ENCODE measurements at places on chromosomes 12 and 14.

DNA sequence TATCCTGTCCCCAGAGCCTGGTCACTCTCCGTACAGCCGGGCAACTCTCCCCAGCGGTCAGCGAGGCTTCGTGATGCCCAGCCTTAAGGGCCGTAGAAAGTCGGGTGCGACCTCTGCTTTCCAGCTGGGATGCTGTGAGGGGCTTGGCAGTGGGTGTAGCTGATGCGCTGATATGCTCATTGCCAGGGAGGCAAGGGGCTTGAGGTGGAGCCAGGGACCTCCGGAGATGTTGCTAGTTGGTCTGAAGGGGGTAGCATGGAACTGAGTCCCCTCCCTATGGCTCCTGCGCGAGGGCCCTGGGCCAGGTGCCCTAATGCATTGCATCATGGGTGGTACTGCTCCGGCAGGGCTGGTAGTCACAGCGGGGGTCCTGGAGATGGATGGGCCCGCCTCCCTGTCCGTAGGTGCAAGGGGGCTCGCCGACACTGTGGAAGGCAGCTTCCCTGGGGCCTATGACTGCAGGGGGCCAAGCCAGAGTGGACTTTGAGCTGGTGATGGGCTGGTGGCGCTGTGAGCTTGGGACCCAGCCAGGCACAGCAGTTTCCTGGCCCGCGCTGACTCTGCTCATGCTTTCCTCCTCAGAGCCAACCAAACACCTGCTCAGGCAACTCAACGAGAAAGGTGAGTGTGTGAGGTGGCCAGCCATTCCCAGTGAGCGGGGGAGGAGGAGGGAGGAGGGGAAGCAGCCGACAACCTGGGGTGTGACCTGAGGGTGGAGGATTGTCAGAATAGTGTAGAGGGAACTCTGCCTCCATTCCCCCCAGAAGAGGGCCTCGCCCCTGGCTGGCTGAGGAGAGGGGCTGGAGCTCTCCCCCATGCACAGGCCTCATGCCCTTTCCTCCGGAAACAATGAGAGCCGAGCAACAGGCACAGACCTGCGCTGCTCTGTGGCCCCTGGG, 32.3 kb downstream of the PLEKHG3 start:
- DNase-seq = no peak

DNA sequence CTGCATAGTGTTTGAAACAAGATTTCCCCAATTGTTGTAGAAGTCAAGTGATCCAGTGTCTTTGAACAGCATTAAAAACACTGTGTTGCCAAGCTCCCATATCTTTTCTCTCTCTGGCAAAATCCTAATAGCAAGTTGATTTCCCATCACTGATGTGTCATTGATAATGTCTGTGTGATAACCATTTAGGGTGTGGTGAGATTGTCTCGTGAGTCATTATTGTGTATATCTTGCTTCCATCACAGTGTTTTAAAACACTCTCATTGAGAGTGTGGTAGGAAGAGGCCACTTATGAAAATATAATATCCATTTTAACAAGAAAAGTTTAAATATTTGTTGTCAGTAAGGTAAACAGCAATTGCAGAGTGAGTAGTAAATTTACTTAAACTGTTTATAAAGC, 74.7 kb downstream of the PRORP start:
- DNase-seq = no peak

DNA sequence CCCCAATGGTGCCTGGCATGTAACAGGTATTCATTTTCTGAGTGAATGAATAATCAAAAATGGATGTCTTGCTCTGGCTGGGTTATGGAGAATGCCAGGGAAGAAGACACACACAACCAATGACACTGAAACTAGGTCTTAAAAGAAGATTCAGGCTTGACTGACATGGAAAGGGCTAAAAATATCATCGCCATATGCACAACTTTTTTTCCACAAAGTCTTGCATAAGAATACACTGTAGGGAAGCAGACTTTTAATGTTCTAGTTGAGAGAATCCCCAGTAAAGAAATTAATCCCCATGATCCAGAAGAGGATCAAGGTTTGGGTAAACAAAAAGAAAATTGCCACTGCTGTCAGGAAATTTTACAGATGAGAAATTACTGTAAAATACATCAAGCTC, 116.4 kb downstream of the SLC2A13 start:
- DNase-seq = no peak

DNA sequence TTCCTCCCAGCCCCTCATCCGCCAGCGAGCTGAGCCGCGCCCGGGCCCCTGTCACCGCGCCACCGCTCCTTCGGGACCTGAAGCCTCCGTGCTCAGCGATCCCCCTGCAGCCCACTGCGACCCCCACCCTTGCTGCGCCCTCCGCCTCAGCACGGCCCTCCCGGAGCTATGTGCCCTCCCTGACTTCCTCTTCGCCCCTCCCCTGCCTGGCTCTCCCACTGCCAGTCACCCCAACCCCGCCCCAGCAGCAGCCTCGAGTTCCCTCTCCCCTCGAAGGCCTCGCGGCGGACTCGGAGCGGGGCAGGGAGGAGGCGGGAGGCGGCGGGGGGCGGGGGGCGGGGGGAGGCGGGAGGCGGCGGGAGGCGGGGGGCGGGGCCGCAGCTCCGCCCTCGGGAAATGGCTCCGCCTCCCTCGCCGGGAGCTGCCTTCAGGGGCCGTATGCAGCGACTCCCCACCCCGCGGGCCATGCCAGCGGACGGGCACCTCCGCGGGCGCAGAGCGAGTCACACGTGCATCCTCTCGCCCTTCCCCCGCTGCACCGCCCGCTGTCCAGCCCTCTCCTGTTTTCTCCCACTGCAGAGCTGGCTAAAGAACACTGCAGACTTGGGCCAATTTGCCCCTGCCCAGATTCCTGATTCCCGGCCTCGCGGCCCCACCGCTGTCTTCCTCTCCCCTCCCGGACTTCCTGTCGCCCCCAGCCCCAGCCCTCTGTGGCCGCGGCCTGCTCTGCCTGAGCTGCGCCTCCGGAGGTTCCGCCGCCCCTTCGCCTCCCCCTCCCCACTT, 29.1 kb upstream of the ADIPOR2 start:
- peak; percentile 93 for DNase-seq

- DNase-seq = no peak
These were observed 87.8 kb upstream of the DYNC1H1 start for GRCh38 chr14:101876555-101876938.

- no peak for DNase-seq
These were observed 269.8 kb downstream of the TMEM132C start for GRCh38 chr12:128536810-128537209.
